ENCODE measurements at places on chromosomes 2 and 18. TPM values are rescaled to one million over a fixed set of nuclear protein-coding genes. Genes with fewer than 3 reads are reported as not detected.

The KCNK3 gene
- total RNA-seq = 3.2 TPM

The MAP3K19 gene
- not detected for total RNA-seq

The DYTN gene
- total RNA-seq = not detected

The GPR45 gene
- not detected for total RNA-seq

The IL1R2 gene
- 0.96 TPM for total RNA-seq

The TEX44 gene
- not detected for total RNA-seq

The PSMA8 gene
- total RNA-seq = not detected

The ZNF521 gene
- total RNA-seq = 10.3 TPM

The ZNF407 gene
- total RNA-seq = 10.6 TPM

The FEV gene
- not detected for total RNA-seq

The FBXO15 gene
- total RNA-seq = not detected

The TSPYL6 gene
- 0.08 TPM for total RNA-seq

The IKZF2 gene
- 6.8 TPM for total RNA-seq

The NXPH2 gene
- total RNA-seq = not detected

The FAM117B gene
- total RNA-seq = 2.4 TPM

The TMEM198 gene
- 2.5 TPM for total RNA-seq

The GPR17 gene
- 0.16 TPM for total RNA-seq

The ELOA2 gene
- total RNA-seq = not detected

The RTP5 gene
- not detected for total RNA-seq

The LYG2 gene
- not detected for total RNA-seq

The NETO1 gene
- not detected for total RNA-seq

The EIF2B4 gene
- total RNA-seq = 34.1 TPM

The ZNG1B gene
- total RNA-seq = 34.0 TPM

The ATP5F1A gene
- total RNA-seq = 1,743 TPM

The TEKT4 gene
- not detected for total RNA-seq

The SPP2 gene
- total RNA-seq = not detected

The C18orf63 gene
- not detected for total RNA-seq

The SULT1C4 gene
- 2.7 TPM for total RNA-seq

The POTEJ gene
- not detected for total RNA-seq

The CNGA3 gene
- not detected for total RNA-seq

The SERPINB4 gene
- not detected for total RNA-seq

The ST8SIA3 gene
- total RNA-seq = not detected

The CD8B gene
- total RNA-seq = 0.22 TPM

The ERMN gene
- total RNA-seq = not detected

The IL1RN gene
- total RNA-seq = 0.33 TPM

The TRPM8 gene
- not detected for total RNA-seq

The RBKS gene
- total RNA-seq = 2.7 TPM

The SLC35F6 gene
- total RNA-seq = 19.6 TPM

The AOX1 gene
- total RNA-seq = 3.6 TPM

The MC4R gene
- total RNA-seq = not detected

The TWIST2 gene
- total RNA-seq = 2.7 TPM

The COPS9 gene
- total RNA-seq = 190 TPM

The C2orf80 gene
- not detected for total RNA-seq

The RABL2A gene
- 6.9 TPM for total RNA-seq

Measured in left ventricle myocardium inferior (tissue), 1 donor.